ENCODE measurements at places on chromosomes 4 and X.

- DNase-seq = no peak
Measured at GRCh38 chr4:13706716-13707115, 79.2 kb upstream of the BOD1L1 start.

DNA sequence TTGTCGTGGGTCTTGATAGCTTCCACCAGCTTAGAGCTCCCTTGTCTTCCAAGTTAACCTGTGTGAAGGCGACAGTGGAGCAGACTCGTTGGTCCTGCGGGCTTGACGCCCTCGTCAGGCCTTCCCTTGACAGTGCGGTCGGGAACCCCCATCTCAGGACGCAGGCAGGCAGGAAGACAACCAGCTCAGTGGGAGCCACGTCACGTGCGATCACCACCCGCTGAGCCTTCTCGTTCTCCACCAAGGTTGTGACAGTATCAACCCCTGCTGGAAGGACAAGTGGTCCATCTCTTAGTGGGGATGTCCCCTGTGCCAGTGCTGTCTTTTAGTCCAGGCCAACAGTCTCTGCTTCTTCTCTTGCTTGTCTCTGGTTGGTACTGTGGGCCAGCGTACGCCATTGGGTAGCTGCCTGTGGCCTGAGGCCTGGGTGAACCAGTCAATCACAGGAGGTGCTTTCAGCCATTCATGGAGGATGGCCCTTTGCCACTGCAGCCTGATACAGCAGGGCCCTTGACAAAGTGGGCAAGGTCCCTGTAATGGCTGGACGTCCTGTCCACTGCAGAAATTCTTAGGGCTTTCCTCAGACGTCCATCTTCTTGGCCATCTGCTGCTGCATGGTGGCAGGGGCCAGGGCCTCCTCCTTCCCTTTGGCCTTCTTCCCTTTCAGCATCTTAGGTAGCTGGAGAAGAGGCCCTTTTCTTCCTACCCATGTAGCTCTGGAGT is 31.4 kb downstream of the RGS12 start:
- no peak for DNase-seq

DNA sequence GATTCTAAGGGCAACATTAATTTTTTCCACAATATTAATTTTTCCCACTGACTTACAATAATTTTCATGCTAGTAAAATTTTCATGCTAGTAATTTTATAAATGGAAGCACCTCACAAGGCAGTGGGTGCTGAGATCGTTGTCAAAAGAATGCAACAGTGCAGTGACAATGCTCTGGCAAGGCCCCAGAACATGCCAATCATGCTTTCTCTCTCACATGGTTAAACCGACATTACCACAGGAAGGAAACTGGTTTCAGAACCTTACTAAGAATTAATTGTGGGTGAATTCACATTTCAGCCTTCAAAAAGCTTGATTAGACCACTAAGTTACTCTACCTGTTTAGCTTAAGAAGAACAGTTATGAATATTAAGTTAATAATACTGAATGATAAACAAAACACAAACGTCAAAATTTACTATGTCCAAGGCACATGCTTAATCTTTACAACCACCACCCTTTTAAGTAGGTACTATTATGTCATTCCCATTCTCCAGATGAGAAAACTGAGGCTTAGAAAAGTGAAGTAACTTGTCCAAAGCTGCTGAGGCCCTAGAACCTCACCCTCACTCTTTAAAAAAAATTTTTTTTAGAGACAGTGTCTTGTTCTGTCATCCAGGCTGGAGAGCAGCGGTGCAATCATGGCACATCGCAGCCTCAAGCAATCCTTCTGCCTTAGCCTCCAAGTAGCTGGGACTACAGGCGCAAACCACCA is 10.0 kb upstream of the OPHN1 start:
- DNase-seq = no peak

- DNase-seq = no peak
Measured at GRCh38 chr4:155234206-155234605, 25.8 kb downstream of the NPY2R start.

DNA sequence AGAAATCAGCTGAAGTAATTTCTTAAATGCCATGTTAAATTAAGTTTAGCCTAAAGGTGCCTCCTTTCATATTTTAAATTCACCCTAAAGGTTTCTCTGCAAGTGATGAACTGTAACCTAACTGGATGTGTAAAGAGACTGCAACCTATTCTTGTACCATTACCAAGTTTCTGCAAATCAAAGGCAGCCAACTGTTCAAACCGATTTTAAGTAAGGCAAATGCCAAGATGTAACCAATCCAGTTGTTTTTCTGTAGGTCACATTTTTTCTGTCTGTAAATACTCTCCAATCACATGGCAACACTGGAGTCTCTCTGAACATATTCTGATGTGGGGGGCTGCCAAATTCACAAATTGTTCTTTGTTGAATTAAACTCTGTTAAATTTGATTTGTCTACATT is 42.4 kb upstream of the FGF2 start:
- no peak for DNase-seq

DNA sequence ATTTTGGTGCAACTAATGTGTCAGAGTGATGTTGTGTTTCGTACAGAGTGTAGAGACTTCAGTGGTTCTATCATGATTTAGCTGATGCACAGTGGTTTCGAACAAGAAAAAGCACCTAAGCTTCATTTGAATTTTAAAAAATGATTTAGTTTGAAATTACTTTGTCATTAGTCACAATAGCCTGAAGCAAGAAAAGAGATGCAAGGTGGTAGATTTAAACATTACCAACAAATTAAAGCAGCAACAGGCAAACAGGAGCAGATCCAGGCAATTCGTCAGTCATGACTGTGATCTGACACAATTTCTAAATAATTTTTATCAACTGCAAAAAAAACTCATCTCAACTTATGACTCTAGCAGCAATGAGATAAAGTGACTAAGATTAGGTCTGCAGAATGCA is 24.6 kb upstream of the COX7B2 start:
- no peak for DNase-seq

GRCh38 chrX:500481-501010 is 113.8 kb upstream of the PPP2R3B start:
- no peak for DNase-seq
